T-helper 17 cell (primary cell): ENCODE measurements at places on chromosomes 16 and 17. TPM values are rescaled to one million over a fixed set of nuclear protein-coding genes. Genes with fewer than 3 reads are reported as not detected.

The IGF2BP1 gene
- total RNA-seq = not detected

The KRTAP3-1 gene
- total RNA-seq = not detected

The COASY gene
- 49.4 TPM for total RNA-seq

GRCh38 chr16:4982056-4982867 lies 24.1 kb downstream of the SEC14L5 start:
- H3K27me3 ChIP-seq = peaks cover 19% of the 10 kb centered on the region
- H3K36me3 ChIP-seq = no peaks in the 10 kb centered on the region
- no peak overlapping the region for H3K27ac ChIP-seq

DNA sequence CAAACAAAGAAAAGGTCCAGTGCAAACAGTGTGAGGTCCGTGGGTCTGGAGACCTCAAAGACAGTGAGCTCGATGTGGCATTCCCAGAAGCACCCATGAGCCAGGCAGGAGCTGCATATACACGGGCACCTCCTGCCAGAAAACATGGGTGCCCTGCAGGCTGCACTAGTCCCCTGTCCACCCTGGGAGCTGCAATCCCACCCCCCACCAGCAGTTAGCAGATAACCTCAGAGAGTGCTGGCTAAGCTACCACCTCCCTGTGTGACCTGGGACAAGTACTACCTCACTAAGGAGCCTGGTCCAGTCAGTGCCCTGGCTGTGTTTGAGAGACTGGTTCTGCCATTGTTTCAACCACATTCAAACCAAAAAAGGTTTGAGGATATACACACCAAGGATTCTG lies 135.7 kb downstream of the ZNF423 start:
- peaks cover 11% of the 10 kb centered on the region for H3K27me3 ChIP-seq
- no peak overlapping the region for H3K4me3 ChIP-seq
- no peaks in the 10 kb centered on the region for H3K4me1 ChIP-seq
- no peak for DNase-seq
- no peaks in the 10 kb centered on the region for H3K36me3 ChIP-seq
- no peak overlapping the region for H3K27ac ChIP-seq

DNA sequence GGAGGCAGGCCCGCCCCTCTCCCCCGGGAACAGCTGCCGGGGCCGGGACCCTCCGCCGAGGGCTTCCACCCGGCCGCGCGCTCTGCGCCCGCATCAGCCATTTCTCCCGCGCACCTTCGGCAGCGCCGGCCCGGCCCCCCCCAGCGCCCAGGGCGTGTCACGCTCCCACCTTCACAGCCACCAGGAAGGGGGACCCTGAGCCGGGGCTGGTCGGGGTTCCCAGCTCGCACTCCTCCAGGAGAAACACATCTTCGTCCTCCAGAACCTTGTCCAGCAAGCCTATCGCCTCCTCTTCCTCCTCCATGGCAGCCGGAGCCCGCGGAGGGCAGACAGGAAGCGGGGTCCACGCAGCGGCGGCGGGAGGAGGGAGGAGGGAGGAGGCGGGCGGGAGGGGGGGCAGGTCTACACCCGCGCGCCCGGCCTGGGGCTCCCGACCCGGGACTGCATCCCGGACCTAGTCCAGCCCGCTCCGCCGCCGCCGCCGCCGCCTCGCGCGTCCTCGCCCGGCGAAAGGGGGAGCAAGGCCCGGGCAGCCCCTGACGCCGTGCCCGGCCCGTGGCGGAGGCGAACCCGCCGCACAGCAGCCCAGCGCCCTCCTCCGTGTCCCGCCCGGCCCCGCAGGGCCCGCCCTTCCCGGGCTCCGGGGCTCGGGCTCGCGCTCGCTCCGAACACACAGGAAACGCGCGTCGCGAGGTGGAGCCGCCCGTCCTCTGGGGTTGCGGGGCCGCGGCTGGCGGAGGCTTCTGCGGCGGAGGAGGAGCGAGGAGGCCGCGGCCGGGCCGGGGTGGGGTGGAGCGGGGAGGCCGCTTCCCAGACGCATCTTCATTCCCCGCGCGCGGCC lies 70.8 kb downstream of the ABR start:
- H3K4me3 ChIP-seq = peak overlapping the region; percentile 90
- peak; percentile 61 for DNase-seq
- H3K27ac ChIP-seq = no peak overlapping the region
- peaks cover 38% of the 10 kb centered on the region for H3K4me1 ChIP-seq
- no peaks in the 10 kb centered on the region for H3K27me3 ChIP-seq

- peaks cover 6% of the 10 kb centered on the region for H3K4me1 ChIP-seq
- no peak for DNase-seq
- peak overlapping the region; percentile 66 for H3K4me3 ChIP-seq
Observed at GRCh38 chr16:69794486-69794885, 32.4 kb downstream of the WWP2 start.

GRCh38 chr16:77919761-77920415 lies 102.5 kb upstream of the CLEC3A start:
- H3K27ac ChIP-seq = no peak overlapping the region
- H3K4me3 ChIP-seq = no peak overlapping the region
- no peak for DNase-seq
- no peaks in the 10 kb centered on the region for H3K36me3 ChIP-seq
- peaks cover 52% of the 10 kb centered on the region for H3K27me3 ChIP-seq
- H3K4me1 ChIP-seq = no peaks in the 10 kb centered on the region

- peaks cover 29% of the 10 kb centered on the region for H3K27me3 ChIP-seq
- H3K4me3 ChIP-seq = no peak overlapping the region
- no peak overlapping the region for H3K27ac ChIP-seq
- no peaks in the 10 kb centered on the region for H3K4me1 ChIP-seq
- no peak for DNase-seq
Observed at GRCh38 chr17:3448059-3448665, 14.5 kb upstream of the OR1E2 start.

- no peak within 1 kb of the TSS for H3K4me3 ChIP-seq
- H3K27ac ChIP-seq = peak within 1 kb of the TSS; percentile 39
- DNase-seq = no peak
- H3K4me1 ChIP-seq = peaks cover 7% of the 10 kb centered on the region
- no peaks in the 10 kb centered on the region for H3K27me3 ChIP-seq
Observed at GRCh38 chr16:28596840-28597691, at the start of gene SULT1A2. SULT1A2 (minus strand) TSS chr16:28597050; CDS start chr16:28595930, 1,120 bp downstream.
